Activated CD8-positive, alpha-beta memory T cell treated with anti-CD3 and anti-CD28 coated beads for 4 hours (primary cell): ENCODE measurements at places on chromosomes 1 and 21.

GRCh38 chr1:204446413-204447111 lies 34.9 kb upstream of the PPP1R15B start:
- peak; percentile 64 for DNase-seq

- no peak for DNase-seq
Observed at GRCh38 chr1:41278076-41278475, 36.0 kb upstream of the SCMH1 start.

DNA sequence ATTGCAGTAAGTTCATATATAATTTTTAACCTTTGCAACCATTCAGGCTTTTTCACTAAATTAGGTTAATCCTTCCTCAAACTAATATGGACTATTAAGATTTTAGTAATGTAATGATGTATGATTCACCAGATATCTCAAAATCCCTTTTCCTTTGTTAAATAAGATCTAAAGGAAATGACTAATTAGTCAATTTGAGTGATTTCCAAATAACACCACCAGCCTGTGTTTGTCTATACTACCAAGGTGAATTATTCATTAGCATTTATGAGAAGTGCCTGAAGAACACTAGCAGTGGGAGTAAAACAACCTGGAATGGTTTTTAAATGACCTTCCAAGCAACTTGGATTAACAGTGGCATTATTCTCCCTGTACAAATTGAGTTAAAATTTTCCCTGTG lies 670.6 kb upstream of the PKN2 start:
- DNase-seq: no peak

DNA sequence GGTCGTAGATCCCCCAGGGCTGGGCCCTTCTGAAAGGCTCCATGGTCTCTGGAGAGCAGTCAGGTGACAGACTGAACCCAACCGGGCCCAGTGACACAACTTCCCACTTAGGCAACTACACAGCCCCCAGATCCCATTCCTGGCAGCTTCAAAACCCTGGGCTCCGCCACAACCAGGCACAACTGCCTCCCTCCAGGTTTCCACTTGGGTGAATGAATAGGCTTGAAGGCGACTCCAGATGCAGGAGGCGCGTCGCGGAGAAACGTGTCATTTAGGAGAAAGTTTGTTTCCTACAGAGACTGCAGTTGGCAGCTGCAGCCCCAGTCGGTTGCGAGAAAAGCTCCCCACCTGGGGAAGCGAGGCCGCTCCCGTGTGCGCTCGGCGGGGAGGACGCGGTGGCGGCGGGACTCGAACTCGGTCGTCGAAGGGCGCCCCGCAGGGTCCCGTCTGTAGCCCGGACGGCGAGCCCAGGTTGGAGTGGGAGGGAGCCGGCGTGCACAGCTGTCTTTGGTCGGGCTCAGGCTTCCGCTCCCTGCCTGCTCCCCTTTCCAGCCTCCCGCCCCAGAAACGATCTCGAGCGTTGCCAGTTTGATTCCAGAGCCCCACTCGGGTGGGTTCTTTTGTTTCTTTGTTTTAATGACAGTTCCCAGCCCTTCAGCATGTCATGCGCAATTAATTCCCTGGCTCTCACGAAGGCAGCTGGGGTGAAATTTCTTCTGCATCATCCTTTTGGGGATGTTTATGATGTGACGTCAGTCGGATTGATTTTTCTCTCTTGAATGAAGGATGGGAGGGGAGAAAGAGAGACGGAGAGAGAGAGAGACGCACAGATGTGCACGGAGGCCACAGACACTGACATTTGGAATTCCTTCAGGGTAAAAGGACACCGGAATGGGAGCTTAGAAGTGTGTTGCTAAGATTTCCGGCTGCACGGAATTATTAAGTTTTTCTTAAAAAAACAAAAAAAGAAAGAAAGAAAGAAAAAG lies 862 bp upstream of the SGIP1 start:
- no peak for DNase-seq

DNA sequence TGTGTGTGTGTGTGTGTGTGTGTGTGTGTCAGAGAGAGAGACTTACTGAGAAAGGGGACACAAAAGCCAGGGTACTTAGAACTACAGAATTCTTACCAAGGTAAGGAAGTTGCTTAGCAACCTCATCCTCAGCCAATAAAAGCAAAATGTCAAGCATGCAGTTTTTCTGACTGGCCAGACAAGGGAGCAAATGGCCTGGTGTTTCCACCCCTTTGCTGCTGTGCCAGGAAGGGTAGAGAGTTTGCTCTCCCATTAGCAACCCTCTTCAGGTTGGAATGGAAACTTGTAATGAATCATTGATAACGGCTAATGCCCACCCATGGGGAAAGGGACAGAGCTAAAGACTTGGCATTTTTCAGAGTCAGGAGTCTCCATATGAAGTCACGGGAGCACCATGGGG lies 10.6 kb downstream of the RXRG start:
- no peak for DNase-seq

GRCh38 chr1:238029126-238029525 lies 138.4 kb upstream of the ZP4 start:
- no peak for DNase-seq

GRCh38 chr1:154861607-154862094 lies 8.4 kb downstream of the KCNN3 start:
- no peak for DNase-seq

DNA sequence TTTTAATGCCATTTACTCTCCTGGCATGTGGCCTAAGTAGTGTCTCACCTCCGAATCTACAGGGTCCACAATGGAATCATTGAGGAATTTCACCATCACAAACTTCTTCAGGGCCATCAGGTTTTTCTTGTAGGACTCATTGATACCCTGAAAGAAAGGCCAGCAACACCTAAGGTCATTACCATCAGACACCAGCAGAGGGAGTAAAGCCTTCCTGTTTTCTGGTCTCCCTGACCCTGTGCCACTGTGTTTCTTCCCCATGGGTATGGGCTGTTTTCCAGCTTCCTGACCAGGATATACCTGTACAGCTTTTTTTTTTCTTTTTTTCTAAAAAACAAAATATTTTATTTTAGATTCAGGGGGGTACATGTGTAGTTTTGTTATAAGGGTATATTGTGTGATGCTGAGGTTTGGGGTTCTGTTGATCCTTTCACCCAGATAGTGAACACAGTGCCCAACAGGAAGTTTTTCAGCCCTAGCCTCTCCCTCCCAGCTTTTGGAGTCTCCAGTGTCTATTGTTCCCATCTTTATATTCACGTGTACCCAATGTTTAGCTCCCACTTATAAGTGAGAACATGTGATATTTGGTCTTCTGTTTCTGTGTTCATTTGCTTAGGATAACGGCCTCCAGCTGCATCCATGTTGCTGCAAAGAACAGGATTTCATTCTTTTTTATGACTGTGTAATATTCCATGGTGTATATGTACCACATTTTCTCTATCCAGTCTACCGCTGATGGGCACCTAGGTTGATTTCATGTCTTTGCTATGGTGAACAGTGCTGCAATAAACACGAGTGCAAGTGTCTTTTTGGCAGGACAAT lies 18.3 kb downstream of the PPT1 start:
- peak; percentile 21 for DNase-seq

DNA sequence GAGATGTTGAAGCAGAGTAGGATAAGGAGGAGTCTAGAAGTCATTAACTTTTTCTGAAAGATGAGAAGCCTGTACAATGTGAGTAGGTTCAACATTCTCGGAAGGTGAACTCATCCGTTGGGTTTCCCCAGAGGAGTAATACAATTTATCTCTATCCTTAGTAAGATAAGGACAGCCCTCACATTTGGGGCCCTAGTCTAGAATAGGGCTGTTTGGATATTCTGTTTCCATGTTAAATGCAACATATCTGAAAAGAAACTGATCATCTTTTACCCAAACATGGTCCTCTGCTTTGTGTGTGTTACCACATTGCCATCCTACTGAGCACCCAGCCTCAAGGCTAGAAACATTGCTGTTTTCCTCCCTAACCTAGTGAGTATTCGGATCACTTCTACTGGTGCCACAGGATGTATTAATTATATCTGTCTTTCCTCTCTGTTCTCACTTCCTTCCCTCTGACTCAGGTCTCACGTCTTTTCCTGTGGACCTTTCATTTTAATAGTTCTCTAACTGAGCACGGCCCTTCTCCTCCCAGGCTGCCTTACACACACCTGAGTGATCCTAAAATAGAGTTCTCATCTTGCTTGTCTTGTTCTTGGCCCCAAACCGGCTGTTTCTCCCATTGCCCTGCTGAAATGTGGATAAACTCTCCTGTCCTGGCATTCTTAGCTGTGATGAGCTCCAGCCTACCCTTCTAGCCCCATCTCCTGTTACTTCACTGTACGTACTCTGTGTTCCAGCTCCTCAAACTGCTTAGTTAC lies 91.7 kb downstream of the CDC14A start:
- no peak for DNase-seq

DNA sequence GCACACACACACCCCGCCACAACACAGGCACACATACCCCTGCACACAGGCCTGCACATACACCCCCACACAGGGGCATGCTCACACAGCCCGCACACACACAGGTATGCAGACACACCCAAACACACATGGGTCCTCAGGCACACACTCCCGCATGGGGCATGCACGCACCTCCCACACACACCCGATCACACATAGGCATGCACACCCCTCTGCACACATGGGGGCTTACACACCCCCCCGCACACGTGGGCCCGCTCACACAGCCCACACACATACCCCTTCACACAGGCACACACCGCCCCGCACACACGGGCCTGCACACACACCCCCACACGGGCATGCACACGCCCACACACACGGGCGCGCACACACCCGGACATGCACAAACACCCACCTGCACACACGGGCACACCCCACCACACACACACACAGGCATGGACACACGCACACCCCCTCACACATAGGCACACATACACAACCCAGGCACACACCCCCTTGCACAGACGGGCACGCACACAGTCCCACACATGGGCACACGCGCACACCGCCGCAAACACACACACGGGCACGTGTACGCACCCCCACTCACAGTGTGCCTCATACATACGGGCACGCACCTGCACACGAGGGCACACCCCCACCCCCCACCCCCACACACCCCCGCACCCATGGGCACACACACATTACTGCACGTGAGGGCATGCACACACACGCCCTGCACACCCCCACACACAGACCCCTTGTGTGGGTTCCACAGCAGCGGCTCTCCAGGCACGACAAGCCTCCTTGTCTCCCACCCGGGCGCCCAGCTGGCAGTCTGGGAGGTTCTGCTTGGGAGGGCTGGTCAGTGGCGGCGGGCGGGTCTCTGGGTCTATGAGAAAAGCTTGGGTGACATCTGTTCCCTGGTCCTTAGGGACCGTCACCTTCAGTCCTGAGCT lies 8.3 kb downstream of the ATAD3B start:
- DNase-seq: no peak

DNA sequence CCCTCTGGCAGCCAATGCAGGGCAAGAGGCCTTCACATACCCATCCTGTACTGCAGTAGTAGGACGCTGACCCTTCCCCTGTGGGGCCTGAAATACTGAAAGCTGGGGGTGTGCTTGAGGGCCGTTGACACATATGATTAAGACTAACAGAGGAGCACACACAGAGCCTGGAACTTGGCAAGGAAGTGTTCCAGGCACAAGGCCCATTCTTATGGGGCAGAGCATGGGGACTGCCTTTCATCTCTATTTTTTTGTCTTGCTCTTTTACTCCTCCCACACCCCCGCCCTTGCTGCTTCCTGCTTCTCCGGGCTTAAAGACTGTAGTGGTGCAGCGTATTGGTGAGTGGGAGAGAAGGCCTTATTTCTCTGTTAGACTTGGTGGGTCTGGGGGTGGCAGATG lies 137.4 kb downstream of the BACH1 start:
- no peak for DNase-seq

DNA sequence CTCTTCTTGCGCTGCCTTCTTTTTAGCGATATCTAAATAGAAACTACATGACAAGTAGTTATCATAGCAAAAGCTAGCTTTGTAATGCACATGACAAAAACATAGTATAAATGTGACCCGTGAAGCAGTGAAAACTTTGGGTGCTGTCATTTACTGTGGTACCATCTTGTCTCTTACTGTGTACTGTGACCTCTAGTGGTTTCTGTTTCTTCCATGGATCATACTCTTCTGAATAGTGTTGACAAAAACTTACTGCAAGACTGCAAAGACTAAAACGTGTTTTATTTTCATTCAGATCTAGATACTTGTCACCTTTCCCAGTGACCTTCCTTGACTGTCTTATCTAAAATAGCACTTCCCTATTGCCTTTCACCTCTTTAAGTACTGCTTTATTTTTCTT lies 6.1 kb downstream of the RLF start:
- no peak for DNase-seq

DNA sequence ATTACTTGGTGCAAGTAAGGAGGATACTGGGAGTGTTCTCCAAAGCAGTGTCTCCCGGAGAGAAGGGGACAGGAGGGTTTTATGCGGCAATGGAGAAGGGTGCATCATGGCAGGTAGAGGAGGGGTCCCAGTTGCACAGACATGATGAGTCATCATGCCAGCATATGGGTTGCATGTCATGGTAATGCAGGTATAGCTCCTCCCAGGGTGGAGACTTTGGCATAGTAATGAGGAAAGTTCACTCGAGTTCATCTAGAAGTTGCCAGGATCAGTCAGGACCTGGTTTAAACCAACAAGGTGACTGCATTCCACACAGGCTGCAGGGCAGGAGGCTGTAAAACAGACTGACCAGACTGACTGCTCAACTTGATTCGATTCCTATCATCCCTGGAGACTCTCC lies 355.7 kb upstream of the DUSP10 start:
- no peak for DNase-seq

DNA sequence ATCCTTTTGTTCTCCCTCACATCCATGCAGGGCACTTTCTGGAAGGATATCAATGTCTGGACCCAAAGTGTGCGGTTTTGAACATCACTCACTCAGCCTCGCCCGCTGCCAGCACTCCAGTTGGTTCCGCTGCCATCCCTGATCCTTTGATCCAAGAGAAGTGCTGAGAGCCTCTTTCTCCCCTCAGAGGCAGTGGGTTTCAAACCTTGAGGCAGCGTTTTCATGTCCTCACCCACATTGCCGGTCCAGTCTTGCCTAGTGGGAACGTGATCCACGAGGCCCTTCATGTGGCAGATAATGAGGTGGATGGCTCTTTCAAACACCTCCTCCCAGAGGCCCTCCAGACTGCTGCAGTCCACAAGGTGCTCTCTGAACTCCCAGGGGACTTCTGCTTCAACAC lies 122.2 kb downstream of the ACTL8 start:
- DNase-seq: no peak
